Activated CD8-positive, alpha-beta memory T cell treated with anti-CD3 and anti-CD28 coated beads, Interleukin-2, amount 10 ng/mL, durations not matched to agents 7 days and 5 days (primary cell): ENCODE measurements at places on chromosomes 11 and 22. TPM values are rescaled to one million over a fixed set of nuclear protein-coding genes. Genes with fewer than 3 reads are reported as not detected.

- DNase-seq: no peak
Observed at GRCh38 chr11:33835143-33835878, 56.6 kb downstream of the LMO2 start.

- no peak for DNase-seq
Observed at GRCh38 chr22:19758896-19759426, 1.6 kb upstream of the TBX1 start.

DNA sequence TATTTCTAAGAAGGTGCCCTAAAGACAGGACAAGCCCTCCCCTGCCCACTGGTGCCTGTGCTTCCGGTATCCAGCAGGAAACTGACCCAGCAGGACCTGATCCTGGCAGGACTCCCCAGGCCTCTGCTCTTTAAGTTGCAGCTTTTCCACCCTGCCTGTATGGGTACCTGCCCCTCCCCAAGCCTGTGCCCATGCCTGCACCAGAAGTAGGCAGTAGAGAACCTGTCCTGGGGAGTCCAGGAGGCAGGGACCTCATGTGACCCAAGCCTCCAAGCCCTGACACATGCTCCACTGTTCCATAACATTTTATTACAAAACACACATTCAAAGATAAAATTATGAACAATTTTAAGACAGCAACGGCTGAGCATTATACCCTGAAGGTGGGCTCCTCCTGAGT lies 14.2 kb downstream of the CWC15 start:
- no peak for DNase-seq

- peak; percentile 91 for DNase-seq
Observed at GRCh38 chr22:36329254-36330078, 58.3 kb downstream of the MYH9 start.

DNA sequence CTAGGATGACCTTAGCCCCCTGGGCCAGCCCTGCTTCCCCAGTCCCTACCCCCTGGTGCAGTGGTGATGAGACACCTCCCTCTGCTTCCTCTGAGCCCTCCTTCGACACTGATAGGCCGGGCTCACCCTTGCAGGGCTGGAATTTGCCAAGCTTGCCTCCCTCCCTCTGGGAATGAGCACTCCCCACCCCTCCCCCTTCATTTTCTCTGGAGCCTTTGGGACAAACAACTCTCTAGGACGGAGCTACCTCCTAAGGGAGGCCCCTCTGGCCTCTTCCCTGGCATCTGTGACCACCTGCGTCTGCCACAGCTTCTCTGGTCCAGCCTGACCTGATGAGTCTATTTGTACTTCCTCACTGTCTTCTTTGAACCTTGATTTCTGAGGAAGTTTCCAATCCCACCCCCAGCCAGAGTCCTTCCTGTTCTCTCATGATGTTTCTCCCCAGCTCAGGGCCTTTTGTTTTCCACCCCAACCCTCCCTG lies 53.3 kb upstream of the ADA2 start:
- DNase-seq: no peak

GRCh38 chr22:35367331-35367886 lies 13.5 kb upstream of the HMOX1 start:
- no peak for DNase-seq

Gene PATE4
- total RNA-seq: not detected
